ENCODE measurements at places on chromosomes 16 and 17.
A peak's percentile ranks its signal among the peaks of the same experiment; 100 is the strongest.

- no peak for DNase-seq
Observed at GRCh38 chr17:17510456-17511292, 14.5 kb upstream of the RASD1 start.

DNA sequence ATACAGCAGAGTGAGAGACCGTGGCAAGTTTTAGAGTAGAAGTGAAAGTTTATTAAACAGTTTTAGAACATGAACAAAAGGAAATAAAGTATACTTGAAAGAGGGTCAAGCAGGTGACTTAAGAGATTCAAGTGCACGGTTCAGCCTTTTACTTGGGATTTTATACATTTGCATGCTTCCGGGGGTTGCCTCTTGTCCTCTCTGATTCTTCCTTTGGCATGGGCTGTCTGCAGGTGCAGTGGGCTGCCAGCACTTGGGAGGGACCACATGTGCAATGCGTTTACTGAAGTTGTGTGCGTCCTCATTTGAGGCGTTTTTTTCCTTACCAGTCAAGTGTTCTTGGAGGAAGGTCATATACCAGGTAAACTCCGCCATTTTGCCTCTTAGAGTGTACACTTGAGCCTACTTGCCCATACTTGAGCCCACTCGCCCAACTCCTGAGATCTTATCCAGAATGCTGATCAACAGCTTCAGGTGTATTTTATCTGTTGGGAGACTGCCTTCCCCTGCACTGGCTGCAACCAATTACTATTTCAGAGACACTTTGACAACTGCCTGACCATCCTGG lies 195.2 kb downstream of the IRX5 start:
- DNase-seq = no peak

- peak; percentile 44 for DNase-seq
Observed at GRCh38 chr17:72978593-72979218, 113.8 kb downstream of the SLC39A11 start.

DNA sequence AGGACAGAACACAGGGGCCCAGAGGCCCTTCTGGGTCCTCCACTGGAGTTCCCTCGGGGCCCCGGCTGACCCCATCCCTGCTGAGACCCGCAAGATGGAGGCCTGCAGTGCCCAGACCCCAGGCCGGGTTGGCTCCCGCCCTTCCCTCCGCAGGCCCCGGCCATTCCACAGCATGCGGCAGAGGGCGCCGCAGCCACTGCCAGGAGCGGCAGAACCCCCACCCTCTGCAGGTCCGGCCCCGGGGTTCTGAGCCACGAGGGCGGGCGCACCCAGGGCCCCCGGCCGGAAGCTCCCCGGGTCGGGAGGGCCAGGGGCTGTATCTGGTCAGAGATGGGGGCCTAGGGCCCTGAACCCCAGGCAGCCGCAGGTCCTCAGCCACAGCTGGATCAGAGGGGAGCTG lies 2.4 kb upstream of the PERCC1 start:
- peak; percentile 57 for DNase-seq

DNA sequence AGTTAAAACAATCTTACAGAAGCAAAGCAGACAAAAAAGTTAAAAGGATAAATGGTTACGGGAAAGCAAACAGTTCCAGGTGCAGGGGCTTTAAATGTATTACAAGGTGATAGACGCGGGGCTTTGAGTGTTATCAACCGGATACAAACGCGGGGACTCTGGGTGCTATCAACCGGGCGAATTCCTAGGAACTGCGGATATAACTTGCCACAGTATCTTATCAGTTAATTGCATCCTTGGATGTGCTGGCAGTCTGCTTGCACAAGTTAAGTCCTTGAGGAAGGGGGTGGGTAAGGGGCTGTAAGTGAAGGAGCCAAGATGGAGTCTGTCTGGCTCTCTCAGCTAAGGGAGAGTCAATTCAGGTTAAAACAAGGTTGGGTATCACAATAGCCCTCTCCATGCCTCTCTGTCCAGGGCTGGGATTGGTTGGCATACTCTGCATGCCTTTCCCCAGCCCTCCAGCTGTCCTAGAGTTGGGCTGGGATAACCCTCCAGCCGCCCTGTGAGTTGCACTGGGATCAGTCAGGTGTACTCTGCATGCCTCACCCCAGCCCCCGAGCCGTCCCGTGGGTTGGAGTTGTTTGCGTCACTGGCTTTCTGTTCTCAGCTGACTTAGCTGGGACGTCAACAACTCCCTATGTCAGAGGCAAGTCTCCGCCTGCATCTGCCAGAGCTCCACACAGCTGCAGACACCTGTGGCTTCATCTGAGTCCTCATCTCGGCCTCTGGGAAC lies 40.9 kb downstream of the TMEM235 start:
- DNase-seq = peak; percentile 61

- no peak for DNase-seq
Observed at GRCh38 chr17:17042384-17042736, at the start of gene MPRIP. Gene MPRIP, plus strand, starts transcription at chr17:17042457. Its CDS starts 392 bp downstream, at chr17:17042849.

DNA sequence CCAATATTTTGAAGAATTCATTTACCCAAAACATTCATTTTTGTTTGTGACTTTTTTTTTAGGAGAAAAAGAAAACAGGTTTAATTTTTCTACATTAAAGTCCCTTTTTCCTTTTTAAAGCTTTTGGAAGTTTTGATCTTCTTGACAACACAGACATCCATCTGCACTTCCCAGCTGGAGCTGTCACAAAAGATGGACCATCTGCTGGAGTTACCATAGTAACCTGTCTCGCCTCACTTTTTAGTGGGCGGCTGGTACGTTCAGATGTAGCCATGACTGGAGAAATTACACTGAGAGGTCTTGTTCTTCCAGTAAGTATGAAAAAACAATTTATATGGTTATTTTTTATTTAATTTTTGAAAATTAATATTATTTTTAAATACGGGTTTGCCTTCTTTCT lies 37.2 kb downstream of the SIAH1 start:
- no peak for DNase-seq

DNA sequence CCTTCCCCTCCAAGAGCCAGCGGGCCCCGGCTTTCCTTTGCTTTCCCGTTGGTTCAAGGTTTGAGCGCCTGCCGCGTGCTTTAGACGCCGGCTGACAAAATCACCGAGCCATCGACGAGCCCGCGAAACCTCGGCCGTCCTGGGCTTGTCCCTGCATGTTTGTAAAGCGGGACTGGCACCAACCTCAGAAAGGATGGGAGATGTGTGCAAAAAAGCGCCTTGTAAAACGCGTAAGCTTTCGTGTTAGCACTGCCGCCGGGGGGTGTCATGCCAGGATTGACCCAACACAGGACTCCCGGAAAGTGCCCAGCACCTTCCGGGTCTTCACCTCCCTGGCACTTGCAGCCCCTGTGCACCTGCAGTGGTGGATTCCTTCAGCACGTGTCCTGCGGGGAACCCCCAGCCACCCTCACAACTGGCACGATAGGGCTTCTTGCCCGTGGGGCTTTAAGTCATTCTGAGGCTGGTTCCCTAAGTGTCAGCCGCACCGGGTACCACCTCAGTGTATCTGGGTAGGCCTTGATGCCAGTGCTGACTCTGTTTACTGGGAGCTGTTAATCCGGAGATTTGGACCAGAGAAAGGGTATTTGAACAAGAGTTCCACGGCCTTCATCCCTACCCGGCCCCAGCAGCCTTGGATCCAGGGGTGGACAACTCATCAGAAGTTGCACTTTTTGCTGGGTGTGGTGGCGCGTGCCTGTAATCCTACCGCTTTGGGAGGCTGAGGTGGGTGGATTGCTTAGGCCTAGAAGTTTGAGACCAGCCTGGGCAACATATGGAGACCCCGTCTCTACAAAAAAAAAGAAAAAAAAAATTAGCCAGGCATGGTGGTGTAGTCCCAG lies 817 bp downstream of the NDUFAF8 start:
- peak; percentile 60 for DNase-seq

- DNase-seq = no peak
Observed at GRCh38 chr16:2092256-2092620, 43.5 kb downstream of the PKD1 start.

- no peak for DNase-seq
Observed at GRCh38 chr16:84396537-84397008, 28.2 kb downstream of the ATP2C2 start.

GRCh38 chr16:9594946-9595345 lies 503.5 kb downstream of the HAPSTR1 start:
- no peak for DNase-seq

DNA sequence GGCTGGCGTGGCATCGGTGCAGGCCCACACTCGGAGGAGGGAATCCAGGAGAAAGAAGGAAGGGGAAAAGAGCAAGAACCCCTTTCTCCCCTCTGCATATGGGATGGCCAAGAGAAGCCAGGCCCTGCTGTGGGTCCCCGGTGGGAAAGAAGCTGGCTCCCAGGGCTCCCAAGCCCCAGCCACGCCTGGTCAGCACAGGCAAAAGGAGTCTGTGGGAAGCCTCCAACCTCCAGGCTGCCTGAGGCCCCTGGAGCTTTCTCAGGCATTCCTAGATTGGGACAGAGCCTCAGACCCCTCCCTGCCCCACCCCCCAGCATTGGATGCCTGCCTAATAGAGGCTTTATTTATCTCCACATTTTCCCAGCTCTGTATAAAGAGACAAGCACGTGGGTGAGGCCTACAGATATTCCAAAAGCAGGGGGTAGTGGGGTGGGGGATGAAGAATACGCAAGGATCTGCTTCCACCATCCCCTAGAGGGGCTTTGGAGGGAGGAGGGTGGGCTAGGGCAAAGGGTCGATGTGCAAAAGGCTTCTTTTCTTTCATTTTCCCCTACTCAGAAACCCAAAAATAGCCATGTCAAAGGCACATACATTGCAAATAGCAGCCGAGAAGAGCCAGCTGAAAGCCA lies 56.4 kb downstream of the MPRIP start:
- peak; percentile 23 for DNase-seq

- no peak for DNase-seq
Observed at GRCh38 chr16:73063854-73064211, 15.9 kb upstream of the ZFHX3 start.

- DNase-seq = peak; percentile 95
Observed at GRCh38 chr17:75124041-75124818, 7.3 kb downstream of the NT5C start.

- DNase-seq = peak; percentile 73
Observed at GRCh38 chr17:29145289-29146073, 34.7 kb downstream of the MYO18A start.

GRCh38 chr16:85402910-85403692 lies 210.0 kb upstream of the GSE1 start:
- DNase-seq = peak; percentile 46

- DNase-seq = no peak
Observed at GRCh38 chr17:79078476-79079190, 4.0 kb downstream of the ENGASE start.

DNA sequence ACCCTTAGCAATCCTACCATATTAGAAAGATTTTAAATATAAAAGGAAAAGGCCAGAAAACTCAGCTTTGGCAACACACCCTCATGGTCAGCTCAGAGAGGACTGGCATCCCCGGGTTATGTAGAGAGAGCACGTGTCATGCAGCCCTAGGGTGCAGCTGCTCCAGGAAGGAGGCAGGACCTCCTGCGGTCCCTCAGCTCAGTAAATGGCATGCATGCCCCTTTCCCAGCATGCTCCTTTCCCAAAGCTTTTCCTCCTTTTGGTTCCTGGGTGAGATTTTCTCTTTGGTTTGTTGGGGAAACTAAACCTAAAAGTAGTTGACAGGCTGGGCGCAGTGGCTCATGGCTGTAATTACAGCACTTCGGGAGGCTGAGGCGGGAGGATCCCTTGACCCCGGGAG lies 3.9 kb downstream of the GAN start:
- DNase-seq = no peak

DNA sequence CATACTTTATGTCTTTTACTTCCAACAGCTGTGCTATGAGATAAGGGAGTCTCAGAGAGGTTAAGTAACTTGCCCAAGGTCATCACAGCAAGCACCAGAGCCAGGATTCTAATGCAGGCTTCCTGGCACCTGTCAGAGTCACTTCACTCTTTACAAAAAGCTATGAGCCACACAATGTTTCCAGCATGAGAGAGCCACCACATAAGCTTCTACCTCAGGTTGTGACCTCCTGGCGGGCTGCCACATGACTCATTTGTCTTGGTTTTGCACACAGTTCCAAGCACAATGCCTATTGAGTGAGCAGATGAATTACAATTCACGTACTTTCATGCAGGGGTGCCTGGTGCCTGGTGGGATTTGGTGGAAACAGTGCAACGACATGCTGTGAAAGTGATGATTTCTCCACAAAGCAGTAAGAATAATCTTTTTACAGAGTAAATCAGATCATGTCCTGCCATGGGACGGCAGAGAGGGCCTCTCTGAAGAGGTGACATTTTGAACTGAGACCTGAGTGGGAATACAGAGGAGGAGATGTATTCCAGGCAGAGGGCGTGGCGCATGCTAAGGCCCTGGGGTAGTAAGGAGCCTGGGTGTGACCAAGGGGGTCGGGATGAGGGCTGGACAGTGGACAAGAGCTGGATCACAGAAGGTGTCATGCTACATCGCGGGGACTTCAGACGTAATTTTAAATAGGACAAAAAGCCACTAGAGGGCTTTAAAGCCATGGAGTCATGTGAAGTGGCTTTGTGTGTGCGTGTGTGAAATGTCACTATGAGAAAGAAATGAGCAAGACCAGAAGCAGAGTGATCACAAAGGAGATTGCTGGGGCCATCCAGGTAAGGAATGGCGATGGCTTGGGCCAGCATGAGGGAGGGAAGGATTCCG lies 53.4 kb downstream of the CACNG3 start:
- DNase-seq = peak; percentile 18

DNA sequence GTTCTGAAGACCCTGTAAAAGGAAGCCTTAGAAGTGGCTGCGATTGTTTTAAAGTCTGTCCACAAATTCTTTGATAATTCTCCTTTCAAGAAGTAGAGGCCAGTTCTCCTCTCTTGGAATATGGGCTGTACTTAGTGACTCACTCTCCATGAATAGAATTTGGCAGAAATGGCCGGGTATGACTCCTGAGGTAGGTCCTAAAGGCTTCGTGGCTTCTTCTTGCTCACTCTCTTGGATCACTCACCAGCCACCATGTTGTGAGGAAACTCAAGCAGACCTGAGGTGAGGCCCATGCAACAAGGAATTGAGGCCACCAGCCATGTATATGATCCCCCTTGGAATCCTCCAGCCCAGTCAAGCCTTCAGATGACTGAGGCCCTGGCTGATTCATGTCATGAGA lies 75.8 kb downstream of the WWOX start:
- DNase-seq = no peak

DNA sequence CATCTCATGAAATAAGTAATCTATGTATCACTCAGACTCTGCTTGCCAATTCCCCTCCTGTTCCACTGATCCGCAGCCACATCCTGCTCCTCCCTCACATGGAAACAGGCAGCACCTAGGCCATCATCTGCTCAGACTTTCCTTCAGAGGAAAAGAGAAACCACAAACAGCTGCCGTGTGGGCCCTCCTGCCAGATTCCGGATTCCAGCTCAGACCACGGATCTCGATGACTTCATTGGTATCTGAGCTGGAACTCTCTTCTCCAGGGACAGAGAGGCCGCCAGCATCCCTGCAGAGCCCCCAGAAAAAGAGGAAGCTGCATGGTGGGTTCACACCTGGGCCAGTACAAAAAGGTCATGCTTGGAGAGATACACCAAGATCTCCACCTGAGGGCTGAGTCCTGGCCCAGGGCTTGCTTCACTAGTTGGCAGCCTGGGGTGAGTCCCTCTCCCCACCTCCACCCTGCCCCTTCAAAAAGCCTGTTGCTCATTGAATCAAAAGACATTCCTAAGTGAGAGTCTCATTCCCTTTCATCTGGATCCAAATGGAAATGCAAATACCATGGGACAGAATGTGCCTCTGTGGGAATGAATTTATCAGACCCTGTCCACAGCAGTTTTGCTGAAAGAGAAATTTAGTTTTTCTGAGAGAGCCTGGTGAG lies 47.2 kb downstream of the HOXB1 start:
- DNase-seq = no peak
